ENCODE measurements at places on chromosomes 2 and 18. TPM values are rescaled to one million over a fixed set of nuclear protein-coding genes. Genes with fewer than 3 reads are reported as not detected.
A peak's percentile ranks its signal among the peaks of the same experiment; 100 is the strongest.

- H3K36me3 ChIP-seq = peaks cover 28% of the 10 kb centered on the region
- DNase-seq = peak; percentile 72
- peaks cover 87% of the 10 kb centered on the region for H3K4me1 ChIP-seq
- no peaks in the 10 kb centered on the region for H3K27me3 ChIP-seq
- H3K4me3 ChIP-seq = no peak overlapping the region
These were observed 63.5 kb upstream of the CTLA4 start for GRCh38 chr2:203804070-203804469.

DNA sequence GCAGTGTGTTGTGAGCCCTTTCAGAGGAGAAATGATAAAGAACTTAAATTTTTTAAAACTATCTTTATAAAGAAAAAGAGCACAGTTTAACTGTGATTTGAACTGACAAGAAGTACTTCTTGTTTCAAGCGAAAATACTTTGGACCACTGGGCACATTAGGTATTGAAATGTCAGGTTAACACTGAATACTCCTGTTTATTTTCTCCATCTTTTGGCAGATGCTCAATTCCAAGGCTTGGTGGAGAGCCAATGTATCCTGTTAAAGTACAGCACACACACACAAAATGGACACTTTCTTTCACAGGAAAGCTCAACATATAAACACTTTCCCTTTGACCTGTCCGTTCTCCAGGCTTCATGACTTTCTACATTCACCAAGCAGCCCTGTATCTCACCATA is 32.6 kb upstream of the SP3 start:
- H3K4me3 ChIP-seq = no peak overlapping the region
- no peaks in the 10 kb centered on the region for H3K36me3 ChIP-seq
- DNase-seq = no peak
- H3K27me3 ChIP-seq = peaks cover 2% of the 10 kb centered on the region
- no peak overlapping the region for H3K27ac ChIP-seq

COL4A4 gene
- not detected for total RNA-seq

ASB18 gene
- not detected for total RNA-seq

DNA sequence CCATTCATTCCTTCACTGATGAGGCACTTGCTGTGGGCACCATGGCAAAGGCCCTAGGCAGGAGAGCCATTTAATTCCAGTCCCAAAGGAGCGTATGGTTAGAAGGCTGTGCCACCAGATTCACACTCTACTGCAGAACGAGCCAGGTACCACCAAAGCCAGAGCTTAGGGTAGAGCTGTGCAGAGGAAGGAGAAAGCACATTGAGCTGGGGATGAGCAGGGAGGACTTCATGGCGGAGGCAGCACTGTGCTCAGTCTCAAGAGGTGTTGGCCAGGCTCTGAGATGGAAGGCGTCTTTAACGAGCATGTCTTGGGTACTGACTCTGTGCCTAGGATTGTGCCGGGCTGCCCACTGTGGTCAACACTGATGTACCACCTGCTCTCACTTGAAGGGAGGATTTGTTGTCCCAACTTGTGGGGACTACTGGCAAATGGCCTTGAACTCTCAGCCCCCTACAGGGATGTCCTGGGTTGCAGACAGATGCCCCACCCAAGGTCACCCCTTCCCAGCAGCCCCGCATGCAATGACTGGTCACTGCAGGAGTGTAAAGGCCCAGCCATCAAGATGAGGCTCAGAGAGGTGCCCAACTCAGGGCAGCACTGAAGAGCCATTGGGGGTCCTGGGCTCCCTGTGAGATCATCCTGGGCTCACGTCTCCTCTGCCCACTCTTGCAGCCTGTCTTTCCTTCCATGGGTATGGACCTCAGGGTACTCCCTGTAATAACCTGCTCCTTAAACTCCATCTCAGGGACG is 251.4 kb downstream of the GLI2 start:
- H3K27me3 ChIP-seq = no peaks in the 10 kb centered on the region
- no peaks in the 10 kb centered on the region for H3K36me3 ChIP-seq
- no peak for DNase-seq
- no peak overlapping the region for H3K4me3 ChIP-seq
- H3K4me1 ChIP-seq = no peaks in the 10 kb centered on the region

TRIM43 gene
- not detected for total RNA-seq

STAM2 gene
- 13.3 TPM for total RNA-seq

All from activated CD8-positive, alpha-beta T cell treated with anti-CD3 and anti-CD28 coated beads for 36 hours (primary cell).